ENCODE measurements at places on chromosomes 5 and 9.

DNA sequence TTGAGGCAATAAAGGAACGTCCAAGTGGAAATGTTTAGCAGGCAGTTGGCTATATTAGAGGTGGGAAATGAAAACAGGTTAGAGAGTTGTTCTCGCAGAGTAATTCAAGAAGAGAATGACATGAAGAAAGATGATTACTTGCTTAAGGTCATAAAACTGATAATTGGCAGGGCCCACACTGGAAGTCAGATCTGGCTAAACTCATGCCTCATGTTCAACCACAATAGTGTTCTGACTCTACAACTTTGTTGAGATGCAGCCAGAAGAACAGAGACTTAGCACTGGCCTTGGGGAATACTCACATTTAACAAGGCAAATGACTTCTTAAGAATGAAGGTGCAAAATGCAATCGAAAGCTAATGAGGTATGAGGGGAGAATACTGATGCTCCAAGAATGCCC is 27.2 kb upstream of the TNFSF8 start:
- no peak for DNase-seq

DNA sequence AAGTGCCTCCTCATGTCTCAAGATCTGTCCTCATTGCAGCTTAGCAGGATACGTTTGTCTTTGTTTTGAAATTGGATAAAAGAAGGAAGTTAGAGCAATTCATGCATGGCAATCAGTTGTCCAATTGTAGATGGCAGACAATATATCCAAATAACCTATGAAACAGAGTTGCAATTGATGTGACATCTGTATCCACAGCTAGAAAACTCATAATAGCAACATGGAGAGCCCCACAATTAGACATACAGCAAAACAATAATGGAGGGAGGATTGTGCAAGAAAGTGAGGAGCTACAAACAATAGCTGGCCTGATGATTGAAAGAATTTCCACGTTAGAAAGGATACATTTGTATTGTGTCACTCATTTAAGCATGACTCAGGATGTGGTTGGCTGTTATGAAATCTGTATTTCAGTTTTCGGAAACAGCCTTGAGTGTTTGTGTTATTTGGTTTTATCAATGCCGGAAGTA is 132.0 kb downstream of the FAM174A start:
- peak; percentile 95 for DNase-seq

- DNase-seq: no peak
Measured at GRCh38 chr5:140672455-140673186, 755 bp downstream of the DND1 start.

DNA sequence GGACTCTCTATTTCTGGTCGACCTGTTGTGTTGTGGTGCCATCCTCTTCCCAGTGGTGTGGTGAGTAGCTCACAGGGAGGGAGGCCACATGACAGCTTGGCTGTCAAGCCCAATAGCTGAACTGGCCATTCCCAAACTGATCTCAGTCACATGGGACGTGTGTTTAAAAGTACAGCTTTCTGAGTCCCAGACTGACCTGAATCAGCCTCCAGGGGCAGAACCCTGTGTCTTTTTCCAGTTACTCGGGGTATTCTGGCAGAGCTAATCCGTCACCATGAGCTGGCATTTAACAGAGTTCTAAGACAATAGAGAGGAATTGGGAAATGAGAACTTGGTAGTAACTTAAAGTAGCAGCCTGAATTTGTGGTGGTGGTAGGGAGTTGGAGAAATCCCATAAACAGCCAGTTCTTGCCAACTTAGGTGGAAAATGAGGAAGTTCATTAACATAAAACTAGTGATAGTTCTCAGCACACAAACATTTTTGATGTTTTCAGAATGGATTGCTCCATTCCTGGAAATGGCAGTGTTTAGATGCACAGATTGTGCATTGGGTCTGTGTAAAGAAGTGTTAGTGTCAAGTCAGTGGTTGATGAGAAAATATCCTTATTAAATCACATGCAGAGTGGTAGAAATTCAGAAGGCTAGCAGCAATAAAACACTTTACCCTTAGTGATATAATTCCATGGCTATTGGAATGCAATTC is 50.9 kb downstream of the GPR107 start:
- peak; percentile 92 for DNase-seq

GRCh38 chr5:6493681-6494454 is 45.2 kb downstream of the UBE2QL1 start:
- no peak for DNase-seq

- DNase-seq: no peak
Measured at GRCh38 chr5:41893074-41893851, 10.9 kb upstream of the RIMOC1 start.

DNA sequence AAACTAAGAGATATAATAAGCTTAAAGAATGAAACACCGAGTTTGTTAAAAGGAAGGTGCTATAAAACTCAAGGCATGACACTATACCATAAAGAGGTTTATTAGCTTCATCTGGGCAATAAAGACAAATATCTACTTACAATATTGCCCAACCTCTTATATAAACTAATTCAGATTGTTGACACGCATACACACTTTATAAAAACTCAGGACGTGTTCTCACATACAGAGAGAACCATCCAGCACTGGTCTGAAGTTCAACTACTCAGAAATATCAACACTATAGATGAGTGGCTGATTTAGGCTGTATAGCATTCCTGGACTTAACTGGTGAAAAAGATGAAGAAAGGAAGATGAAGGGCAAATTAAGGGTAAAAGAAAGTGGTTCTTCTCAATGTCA is 81.2 kb downstream of the FRMD3 start:
- DNase-seq: no peak

DNA sequence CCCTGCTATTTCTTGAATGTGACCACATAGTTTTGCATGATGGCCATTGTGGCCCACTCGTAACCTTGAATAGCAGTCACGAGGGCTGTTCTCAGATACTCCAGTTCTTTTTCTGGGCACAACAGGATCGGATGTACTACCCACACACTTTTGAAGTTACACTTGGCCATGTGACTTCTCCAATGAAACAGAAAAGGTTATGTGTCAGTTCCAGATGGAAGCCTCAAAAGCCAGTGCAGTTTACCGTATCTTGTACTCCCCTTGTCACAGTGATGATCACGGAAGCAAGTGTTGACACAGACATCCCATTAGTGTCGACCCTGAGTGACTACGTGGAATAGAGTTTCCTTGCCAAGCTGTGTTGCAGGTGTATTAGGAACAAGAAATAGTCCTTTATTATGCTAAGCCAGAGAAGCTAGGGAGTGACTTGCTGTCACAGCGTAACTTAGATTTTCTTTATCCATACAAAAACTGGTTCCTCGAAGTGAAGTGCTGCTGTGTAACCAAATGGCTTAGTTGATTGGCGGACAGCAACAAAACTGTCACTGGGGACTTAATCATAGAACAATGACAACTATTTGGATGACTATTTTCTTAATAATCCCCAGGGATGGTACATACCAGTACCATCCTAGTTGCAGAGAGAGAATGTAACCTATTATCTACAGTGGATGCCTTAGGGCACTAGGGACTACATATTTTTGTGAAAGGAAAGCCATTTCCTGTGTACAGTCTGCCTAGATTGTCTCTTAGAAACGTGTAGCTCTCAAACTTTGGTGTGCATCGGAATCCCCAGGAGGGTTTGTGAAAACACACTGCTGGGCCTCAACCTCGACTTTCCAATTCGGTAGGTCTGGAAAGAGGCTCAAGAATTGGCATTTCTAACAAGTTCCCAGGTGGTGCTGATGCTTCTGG is 90.1 kb upstream of the DMRT1 start:
- peak; percentile 15 for DNase-seq

All from MV-4-11 (cell line).